Posterior cingulate gyrus (tissue), 11 donors: ENCODE measurements at places on chromosomes 7 and 10.

GRCh38 chr7:37216156-37216852, 232.4 kb downstream of the ELMO1 start:
- no peak for DNase-seq

DNA sequence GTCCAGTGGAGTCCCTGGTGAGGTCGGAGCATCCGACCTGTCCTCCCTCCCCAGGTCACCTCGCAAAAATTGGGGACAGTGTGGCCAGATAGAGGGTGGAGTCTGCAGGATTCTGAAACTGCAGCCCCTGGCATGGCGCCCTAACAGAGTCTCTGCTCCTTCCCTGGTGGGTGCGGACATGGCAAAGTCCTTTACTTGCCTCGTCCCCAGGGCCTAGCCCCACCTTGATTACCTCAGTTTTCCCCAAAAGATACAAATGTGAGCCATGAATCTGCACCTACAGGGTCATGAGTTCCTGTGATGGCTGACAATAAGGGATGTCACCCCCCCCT, 47.7 kb downstream of the NPVF start:
- no peak for DNase-seq

DNA sequence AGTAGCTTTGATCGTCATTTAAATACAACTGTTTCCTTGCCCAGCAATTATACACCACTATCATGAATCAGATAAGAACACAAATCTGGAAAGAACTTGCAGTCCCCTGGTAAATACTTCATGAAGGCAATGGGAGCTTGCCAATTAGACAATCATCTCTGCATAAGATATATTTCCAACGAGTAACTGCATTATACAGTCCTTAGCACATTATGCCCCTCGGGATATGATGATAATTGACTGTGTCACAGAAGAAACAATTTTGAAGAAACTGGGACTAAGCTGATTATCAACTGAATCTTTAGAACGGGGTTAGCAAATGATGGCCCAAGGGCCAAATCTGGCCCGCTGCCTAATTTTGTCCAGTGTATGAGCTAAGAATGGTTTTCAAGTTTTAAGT, 155.7 kb downstream of the TRIL start:
- no peak for DNase-seq

- no peak for DNase-seq
Observed at GRCh38 chr7:33750177-33750576, 155.2 kb upstream of the BMPER start.

DNA sequence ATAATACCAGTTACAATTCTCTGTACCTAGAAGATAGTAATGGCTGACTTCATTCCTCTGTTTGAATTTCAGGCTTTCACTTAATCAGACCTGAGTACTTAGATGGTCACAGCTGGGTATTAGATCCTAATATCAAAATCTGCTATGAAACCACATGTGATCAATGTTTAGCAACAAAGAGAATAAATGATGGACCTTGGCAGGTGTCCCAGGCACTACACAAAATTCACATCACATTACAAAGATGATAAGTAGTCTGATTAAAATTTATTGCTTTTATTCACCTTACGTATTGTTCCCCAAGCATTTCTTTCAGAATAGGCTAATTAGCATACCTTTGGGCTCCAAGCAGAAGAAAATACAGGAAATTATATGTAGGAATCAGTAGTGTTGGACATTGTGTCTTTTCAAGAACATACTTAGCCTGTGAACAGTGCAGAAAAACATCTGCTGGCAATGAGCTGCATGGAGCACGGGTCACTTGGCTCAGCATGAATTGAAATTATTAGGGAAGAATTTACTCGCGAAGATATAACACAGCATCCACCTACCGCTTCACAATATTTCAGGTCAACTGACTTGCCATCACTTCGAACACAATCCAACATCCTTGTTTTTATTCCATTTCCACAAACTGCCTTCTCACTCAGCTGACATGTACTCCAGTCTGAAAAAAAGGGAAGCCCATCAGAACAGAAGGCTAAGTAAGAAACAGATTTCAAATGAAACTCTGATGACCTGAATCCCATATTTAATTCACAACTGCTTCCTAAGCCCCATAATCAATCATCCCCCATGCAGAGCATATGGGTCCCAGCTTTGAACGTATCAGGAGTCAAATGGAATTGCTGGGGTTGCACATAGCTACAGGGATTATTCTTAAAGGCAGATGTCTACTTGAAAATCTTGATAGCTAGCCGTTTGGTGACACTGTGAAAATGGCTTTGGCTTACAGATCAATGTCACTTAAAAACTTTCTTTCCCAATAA, 421.0 kb downstream of the THSD7A start:
- no peak for DNase-seq

DNA sequence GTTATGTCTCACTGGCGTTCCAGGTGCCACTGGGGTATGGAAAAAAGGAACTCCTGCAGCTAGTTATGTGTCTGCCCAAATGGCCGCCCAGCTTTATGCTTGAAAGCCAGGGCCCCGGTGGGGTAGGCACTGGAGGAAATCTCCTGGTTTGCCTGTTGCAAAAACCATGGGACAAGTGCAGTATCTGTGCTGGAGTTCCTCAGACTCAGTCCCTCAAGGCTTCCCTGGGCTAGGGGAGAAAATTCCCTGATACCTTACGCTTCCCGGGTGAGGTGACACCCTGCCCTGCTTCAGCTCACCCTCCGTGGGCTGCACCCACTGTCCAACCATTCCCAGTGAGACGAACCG, 90.3 kb upstream of the CDK6 start:
- DNase-seq, result no peak

DNA sequence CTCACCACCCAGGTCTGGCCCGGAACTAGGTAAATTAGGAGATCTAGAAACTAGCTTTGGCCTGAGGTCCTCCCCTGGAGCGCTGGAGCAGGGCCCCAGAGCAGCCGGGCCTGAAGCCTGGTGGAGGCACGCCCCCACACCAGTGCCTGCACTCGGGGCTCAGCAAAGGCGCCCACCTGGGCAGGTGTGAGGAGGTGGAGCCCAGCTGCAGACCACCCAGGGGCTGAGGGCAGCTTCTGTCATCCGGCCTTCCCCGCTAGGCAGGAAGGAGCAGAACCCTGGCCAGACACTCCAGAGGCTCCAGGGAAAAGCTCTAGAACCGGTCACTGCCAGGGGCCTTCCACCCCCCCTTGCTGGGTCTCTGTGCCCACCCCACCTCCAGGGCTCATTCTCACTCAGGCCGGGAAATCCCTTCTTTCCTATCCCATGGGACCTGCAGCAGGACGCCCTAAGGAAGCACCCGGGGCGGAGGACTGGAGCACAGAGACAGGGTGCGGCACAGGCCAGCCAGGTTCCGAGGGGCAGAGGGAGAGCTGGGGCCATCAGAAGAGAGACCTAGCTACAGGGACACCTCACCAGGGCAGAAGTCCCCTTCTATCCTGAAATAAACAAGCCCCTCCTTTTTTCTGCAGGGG, 161.2 kb downstream of the NRF1 start:
- DNase-seq, result no peak

GRCh38 chr10:95457319-95457886, 103.8 kb downstream of the SORBS1 start:
- DNase-seq, result no peak
